ENCODE measurements at places on chromosomes 6 and 20.

- no peak for DNase-seq
Measured at GRCh38 chr6:169968541-169969270, 217.3 kb downstream of the ERMARD start.

GRCh38 chr20:55678126-55678525 lies 327.2 kb downstream of the CBLN4 start:
- no peak for DNase-seq

DNA sequence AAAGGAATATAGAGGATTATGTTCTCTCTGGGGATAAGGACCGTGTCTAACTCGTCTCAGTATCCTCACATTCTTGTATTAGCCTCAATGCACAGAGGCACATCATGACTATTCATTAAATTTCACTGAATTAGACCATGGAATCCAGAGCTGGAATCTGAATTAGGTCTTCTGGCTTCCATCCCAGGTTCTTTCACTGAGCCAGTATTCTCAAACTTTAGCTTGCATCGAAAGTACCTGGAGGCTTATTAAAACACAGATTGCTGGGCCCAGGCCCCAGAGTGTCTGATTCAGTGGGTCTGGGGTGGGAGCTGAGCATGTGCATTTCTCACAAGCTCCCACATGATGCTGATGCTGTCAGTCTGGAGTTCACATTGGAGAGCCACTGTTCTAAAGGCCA lies 142.0 kb downstream of the UST start:
- peak; percentile 78 for DNase-seq

GRCh38 chr6:20605581-20605980 lies 71.3 kb downstream of the CDKAL1 start:
- no peak for DNase-seq

DNA sequence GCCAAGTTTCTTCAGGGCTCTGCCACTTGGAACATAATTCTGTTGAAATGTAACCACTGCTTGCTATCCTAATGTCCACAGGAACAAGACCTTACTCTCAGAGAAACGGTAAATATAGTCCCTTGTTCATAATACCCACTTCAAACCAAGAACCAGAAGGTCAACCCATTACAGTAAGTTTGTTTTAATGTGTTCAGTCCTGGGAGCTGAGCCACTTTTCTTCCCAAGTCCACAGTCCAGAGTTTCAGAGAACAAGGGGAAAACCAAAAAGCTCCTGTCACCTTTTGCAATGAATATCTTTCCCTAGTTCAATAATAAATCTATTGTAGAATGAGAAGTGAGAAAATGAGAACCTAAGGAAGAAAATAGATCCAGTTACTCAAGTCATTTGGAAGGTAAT lies 431.9 kb upstream of the MANEA start:
- DNase-seq: no peak

- no peak for DNase-seq
Measured at GRCh38 chr20:13632431-13632830, 6.3 kb downstream of the TASP1 start.

DNA sequence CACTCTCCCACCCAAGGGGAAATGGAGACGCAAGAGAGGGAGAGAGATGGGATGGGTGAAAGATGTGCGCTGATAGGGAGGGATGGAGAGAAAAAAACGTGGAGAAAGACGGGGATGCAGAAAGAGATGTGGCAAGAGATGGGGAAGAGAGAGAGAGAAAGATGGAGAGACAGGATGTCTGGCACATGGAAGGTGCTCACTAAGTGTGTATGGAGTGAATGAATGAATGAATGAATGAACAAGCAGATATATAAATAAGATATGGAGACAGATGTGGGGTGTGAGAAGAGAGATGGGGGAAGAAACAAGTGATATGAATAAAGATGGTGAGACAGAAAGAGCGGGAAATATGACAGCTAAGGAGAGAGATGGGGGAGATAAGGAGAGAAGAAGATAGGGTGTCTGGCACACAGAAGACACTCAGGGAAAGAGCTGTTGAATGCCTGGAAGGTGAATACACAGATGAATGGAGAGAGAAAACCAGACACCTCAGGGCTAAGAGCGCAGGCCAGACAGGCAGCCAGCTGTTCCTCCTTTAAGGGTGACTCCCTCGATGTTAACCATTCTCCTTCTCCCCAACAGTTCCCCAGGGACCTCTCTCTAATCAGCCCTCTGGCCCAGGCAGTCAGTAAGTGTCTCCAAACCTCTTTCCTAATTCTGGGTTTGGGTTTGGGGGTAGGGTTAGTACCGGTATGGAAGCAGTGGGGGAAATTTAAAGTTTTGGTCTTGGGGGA lies 754 bp downstream of the TNF start:
- DNase-seq: no peak

GRCh38 chr6:158758941-158759479 lies 60.2 kb downstream of the EZR start:
- no peak for DNase-seq

- no peak for DNase-seq
Measured at GRCh38 chr6:116136933-116137340, 11.0 kb upstream of the COL10A1 start.

GRCh38 chr20:33423141-33423834 lies 20.3 kb downstream of the SNTA1 start:
- no peak for DNase-seq

- no peak for DNase-seq
Measured at GRCh38 chr6:151054306-151054705, 185.5 kb upstream of the AKAP12 start.

DNA sequence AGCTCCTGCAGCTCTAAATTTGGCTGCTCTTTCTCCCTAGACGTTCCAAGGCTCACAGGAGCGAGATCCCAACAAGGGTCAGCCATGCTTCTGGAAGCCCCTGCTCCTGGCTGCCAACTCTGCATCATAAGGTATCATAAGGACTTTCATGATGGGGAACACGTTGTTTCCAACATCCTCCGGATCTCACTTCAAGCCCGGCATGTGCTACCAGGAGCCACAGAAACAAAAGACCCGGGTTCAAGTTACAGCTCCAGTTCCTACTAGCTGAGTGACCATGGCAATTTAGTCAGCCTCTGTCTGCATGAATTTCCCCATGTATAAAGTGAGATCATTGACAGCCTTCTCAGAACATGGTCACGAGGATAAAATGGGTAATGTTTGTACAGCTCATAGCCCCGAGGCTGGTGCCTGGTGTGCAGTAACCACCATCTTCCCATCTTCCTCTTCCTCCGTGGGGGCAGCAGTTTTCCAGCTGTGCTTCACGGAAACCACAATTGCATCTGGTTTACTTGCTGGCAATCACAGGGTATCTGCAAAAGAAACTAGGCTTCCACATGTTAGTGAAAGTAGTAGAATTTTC lies 209.0 kb upstream of the ECI2 start:
- DNase-seq: no peak

GRCh38 chr6:7833751-7834070 lies 76.9 kb downstream of the TXNDC5 start:
- no peak for DNase-seq

DNA sequence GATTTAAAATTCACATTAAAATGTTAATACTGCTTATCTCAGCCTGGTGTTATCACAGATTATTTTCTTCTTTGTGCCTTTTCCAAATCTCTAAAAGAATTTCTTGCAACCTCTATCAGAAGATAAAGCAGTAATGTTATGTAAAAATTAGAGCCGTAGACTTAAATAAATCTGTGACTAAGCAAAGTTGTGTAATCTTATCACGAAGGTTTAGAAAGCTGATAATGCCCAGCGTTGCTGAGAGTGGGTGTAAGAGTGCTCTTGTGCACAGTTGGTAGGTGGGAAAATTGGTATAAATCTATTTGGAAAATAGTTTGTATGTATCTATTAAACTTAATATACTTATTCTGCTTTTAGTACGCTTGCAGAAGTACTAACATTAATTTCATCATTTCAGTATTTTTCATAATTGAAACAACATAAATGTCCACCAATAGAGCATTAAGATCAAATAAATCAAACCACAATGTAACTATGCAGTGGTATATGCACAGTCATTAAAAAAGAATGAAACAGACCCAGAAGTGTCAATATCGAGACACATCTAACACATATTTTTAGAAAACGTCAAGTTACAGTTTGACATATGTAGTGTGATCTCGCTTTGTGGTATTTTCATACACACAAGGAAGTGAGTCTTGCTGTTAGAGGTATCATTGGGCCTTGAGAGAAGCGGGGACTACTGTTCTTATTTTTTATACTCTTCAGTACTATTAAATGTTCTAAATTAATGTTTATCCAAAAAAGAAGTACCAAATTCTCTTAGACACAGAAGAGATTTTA lies 54.4 kb upstream of the PBOV1 start:
- no peak for DNase-seq

GRCh38 chr20:824490-824889 lies 9.0 kb upstream of the FAM110A start:
- DNase-seq: no peak

DNA sequence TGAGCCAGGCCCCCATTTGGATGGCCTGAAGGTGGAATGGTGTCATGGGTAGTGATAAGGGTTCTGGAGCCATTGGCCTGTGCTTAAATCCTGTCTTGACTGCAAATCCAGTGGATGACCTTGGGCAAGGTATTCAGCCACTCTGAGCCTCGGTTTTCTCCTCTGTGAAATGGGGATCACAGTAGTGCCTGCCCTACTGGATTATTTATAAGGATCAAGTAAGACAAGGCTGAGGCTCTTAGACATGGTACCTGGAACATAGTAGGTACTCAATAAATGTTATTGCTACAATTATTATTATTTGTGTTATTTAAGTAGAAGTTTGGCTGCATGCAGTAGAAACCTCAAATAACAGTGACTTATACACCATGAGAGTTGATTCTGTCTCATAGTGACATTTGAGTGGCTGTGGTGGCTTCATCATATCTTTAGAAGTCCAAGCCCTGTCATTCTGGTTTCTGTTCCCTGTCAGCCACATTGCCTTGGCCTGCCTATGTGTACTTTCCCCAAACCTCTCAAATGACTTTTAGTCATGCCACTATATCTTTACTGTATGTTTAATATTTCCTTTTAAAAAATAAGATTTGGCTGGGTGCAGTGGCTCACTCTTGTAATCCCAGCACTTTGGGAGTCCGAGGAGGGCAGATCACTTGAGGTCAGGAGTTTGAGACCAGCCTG lies 37.6 kb upstream of the CHMP4B start:
- no peak for DNase-seq

- no peak for DNase-seq
Measured at GRCh38 chr6:33907227-33907626, 103.4 kb upstream of the MLN start.

- peak; percentile 52 for DNase-seq
Measured at GRCh38 chr6:52233975-52234823, 10.1 kb downstream of the IL17F start.

GRCh38 chr6:46273911-46274310 lies 103.1 kb upstream of the ENPP5 start:
- no peak for DNase-seq

DNA sequence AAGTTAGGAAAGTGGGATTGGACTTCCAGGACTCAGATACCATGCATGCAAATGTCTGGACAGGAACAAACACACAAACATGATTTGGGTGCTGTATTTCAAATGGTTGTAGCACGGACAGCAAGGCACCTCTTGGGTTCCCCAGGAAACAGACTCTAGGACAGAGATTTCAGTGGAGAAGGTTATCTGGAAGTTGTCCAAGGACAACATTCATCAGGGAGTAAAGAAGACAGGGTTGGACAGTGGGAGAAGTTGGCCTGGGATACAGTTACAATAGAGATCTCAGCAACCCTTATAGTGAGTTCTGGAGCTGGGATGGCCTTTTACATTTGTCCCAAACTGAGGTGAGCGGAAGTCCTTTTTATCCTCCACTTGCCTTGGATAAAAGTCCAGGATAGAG lies 19.8 kb upstream of the TINAG start:
- DNase-seq: no peak

GRCh38 chr6:120122401-120122800 lies 772.8 kb upstream of the MAN1A1 start:
- no peak for DNase-seq

DNA sequence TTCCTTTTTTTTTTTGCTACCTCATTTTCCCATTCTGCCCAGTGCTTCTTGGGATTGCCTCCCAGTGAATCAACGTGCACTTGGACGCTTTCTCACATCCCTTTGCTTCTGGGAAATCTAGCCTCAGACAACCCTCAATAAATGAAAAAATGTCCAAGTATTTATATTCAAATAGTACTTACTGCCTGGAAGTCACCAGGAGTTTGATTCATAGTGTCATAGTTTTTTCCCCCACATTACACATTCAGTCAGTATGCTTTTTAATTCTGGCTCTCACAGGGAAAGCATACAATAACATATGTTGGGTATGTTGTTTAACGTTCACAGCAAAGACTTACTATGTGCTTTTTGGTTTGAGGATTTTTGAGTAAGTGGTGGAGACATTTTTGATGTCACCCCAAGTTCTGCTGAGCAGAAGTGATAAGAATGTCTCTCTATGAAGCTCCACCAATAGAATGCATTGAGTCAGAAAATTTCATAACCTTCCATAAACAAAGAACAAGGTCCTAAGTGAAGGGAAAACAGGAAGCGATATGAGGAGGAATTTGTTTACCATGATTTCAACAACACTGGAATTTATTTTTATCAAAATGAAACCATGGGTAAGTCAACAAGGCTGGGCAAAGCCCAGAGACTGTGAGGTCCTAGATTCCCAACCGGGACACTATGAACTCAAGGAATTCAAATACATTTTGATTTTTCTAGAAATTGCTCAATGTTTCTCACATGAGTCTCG lies 301.2 kb upstream of the BMP2 start:
- no peak for DNase-seq

DNA sequence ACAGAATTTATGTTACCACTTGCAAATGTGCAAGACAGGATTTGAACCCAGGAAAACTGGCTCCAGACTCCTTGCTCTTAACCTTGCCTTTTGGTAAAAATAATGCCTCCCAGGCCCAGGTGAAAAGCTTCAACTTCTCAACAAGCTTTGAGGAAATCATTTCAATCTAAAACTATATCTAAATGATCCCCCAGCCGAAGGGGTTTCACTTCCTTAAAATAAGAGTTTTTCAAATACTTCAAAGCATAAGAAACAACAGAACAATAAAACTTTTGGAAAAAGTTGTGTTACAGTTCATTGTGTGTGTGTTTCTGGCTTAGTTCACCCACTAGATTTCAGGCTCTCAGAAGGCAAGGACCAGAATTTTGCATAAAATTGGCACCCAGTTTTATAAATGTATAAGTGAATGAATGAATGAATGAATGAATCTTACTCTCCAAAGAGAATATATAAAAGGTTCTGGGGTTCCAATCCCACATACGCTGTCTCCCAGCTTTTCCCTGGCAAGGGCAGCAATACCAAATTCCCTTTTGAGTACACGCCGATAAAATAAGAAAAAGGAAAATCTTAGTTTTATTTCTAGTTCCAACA lies 5.4 kb downstream of the OR2H2 start:
- no peak for DNase-seq

Data from spinal cord (tissue), 10 donors.